ENCODE measurements at places on chromosomes 5 and 9.
A peak's percentile ranks its signal among the peaks of the same experiment; 100 is the strongest.

DNA sequence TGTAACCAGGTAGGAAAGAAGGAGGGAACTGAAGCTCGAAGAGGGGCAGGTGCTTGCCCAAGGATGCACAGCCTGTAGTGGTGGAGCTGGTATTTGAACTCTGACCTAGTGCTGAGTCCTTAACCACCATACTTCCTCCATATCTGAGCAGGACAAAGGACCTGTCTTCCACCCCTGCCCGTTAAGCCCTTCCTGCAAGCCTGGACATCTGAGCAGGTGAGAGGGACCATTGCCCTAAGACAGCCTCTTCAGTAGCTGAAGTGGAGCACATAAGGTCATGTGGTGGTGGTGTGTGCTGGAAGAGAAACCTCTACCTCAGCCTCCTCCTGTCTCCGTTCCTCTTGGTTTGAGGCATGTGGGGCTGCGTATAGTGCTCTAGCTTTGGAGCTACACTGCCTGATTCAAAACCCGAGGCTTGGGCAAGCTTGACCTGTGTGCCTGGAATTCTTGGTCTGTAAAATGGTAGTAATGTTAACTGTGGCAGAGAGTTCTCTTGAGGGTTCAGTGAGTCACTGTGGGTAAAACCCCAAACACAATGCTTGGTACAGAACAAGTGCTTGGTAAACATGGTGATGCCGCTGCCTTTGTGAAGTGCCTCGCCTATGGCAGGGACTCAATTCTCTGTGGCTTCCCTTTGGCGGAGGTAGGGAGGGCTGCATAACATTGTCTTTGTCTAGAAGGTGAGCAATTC, 7.4 kb downstream of the GALNT10 start:
- no peak for DNase-seq

DNA sequence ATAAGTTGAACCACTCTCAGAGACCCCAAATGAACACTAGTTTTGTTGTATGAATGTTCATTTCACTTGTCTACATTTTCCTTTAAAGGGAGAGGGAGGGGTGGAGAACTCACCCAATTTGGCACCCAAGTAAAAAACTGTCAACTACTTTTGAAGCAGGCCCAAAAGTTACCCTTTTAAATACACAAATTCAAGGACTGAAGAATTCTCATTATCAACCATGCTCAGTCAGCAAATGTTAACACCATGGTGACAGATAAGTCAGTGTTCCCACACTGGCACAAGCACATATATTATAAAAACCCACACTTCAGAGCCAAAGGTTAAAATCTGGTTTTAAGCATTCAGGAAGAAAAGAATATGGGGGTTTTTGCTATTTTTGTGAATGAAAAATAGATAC, 31.6 kb downstream of the CSNK1A1 start:
- DNase-seq: no peak

GRCh38 chr5:159005062-159005461, 94.7 kb downstream of the EBF1 start:
- DNase-seq: no peak

DNA sequence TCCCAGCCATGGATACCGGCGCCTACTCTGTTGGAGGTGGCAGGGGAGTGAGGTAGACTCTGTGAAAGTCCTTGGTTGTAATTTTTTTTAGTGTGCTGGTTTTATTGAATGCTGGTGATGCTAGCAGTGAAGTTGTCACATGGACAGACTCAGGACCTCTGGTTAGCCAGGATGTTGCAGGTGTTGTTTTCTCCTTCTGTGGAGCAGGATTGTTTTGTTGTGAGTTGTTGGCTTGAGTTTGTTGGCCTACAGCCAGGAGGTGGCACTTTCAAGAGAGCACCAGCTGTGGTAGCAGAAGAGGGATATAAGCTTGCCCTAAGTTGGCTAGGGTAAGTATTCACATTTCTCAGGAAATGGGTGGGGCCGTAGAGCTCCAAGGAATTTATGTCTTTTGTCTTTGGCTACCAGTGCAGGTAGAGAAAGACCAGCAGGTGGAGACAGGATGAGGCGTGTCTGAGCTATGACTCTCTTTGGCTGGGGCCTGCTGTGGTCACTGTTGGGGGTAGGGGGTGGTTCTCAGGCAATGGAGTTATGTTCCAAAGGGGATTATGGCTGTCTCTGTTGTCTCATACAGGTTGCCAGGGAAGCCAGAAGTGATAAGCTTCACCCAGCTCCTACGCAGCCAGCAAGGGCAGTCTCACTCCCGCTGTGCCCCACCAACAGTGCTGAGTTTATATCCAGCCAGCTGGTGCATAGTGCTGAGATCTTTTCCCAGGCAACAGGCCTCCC, 248.7 kb downstream of the TAF11L14 start:
- DNase-seq: no peak

DNA sequence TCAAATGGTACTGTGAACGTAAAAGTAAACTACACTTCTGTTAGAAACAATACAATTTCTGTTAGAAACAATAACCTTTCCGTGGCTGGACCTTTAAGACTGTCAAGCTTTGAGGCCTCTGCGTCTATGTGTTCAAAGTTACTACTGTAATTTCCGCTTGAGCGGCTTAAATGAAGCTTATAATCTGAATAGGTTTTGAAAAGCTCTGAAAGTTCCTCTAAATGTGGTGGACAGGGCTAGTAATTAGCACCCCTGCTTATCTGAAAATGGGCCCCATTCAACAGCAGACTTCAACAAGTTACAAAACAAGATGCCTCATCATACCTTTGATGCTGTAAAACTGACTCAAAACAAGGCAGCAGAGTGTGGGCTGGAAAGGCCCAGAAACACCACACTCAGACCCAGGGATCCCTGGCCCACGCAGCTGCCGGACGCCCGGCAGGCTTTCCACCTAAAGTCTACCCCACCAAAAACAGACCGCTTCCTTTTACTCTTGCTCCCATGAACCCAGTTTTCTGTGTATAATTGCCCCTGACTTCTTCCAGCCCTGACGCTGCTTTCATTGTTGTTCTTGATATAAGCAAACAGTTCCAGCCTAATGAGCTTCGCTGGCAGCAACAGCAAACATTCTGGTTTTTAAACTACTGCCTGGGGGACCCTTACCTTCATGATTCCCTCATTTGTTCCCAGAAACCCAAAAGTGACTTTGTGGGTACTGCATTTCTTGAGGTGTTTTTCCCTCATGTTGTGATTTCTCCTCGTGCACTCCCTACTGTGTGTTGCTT, 66.7 kb downstream of the TLE1 start:
- no peak for DNase-seq

GRCh38 chr9:20255052-20255451, 367.2 kb downstream of the MLLT3 start:
- no peak for DNase-seq

DNA sequence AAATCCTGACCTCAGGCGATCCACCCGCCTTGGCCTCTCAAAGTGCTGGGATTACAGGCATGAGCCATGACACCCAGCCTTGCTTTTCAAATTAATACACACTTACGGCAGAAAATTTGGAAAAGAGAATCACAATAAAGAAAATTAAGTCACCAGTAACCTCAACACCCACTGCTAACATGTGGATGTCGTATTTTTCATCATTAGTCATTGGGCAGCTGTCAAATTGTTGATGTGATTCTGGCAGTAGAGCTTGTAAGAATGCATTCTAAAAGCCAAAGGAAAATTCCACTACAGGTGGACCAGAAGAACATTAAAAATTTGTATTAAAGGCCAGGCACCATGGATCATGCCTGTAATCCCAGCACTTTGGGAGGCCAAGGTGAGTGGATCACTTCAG, 237.3 kb upstream of the TUT7 start:
- DNase-seq: no peak

- DNase-seq: no peak
Measured at GRCh38 chr5:126098330-126099017, 324.7 kb upstream of the GRAMD2B start.

GRCh38 chr9:137224830-137225694, at the start of gene CYSRT1:
TSS of gene CYSRT1 (plus strand) at chr9:137225174. CDS start at chr9:137225622, 448 bp downstream.
- no peak for DNase-seq

DNA sequence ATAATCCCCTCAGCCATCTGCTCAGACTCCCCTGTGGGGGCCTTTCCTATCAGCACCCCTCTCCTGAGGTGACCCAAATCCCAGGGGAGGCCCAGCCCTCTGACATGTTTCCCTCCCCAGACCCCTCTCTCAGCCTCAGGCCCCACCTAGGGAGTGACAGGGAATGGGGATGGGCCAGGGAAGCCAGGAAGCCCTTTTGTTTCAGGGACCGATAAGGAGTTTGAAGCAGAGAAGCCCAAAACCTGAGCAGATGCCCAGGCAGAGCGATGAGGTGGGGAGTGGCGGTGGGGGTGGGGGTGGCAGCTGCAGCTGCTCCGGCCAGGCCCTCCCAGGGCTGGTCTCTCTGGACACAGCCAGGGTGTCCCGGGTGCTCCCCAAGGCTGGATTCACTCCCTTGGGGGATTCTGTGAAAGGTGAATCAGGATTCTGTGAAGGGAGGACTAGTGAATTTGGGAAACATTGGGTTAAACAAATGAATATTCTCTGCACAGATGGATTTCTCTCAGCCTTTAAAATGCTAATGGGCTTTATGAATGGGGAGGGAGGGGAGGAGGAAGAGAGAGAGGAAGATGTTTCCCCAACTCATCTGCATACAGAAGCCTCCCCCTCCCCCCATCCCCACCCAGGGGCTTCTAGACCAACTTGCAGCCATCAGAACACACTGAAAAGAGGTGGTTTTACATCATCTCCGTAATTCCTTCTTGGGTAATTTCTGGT, 17.4 kb downstream of the AKNA start:
- no peak for DNase-seq

GRCh38 chr5:68345171-68345570, 129.6 kb downstream of the PIK3R1 start:
- no peak for DNase-seq

- DNase-seq: no peak
Measured at GRCh38 chr5:167993771-167994170, 297.7 kb upstream of the WWC1 start.

DNA sequence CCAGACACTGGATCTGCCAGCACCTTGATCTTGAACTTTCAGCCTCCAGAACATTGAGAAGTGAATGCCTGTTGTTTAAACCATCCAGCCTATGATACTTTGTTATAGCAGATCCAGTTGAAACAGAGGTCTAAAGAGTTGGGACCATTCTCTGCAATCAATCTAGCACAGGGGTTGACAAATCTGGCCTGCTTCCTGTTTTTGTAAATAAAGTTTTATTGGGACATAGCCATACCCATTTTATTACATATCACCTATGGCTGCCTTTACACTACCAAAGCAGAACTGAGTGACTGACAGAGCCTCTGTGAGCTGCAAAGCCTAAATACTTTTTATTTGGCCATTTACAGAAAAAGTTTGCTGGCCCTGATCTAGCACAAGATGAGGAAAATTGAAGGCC, 62.0 kb downstream of the BARX1 start:
- DNase-seq: no peak

DNA sequence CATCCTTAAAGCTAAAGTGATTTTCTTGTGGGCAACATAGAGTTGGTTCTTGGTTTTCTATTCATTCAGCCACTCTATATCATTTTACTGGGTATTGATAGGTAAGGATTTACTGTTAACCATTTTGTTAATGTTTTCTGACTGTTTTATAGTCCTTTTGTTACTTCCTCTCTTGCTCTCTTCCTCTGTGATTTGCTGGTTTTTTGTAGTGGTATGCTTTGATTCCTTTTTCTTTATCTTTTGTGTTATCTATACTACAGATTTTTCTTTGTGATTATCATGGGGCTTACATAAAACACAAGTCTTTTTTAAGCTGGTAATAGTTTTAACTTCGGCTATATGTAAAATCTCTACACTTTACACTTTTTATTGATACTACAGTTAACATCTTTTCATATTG, 43.3 kb downstream of the CREBRF start:
- DNase-seq: no peak

DNA sequence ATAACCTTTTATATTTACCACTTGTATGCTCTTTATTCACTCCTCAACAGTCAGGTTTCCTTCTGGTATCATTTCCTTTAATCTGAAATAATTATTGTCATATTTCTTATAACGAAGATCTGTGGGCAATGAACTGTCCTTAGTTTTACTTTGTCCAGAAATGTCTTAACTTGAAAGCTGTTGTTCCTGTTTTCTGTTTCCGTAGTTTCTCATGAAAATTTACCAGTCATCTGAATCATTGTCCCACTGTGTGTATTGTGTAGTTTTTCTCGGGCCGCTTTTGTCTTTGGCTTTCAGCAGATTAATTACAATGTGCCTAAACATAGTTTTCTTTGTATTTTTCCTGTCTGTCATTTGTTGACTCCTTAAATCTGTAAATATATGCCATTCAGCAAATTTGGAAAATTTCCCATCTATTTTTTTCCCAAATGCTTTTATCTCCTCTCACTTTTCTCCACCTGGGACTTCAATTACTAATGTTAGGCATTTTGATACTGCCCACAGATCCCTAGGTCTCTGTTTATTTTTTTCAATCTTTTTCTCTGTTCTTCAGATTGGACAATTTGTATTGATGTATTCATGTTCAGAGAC, 74.9 kb downstream of the PDE8B start:
- no peak for DNase-seq

- DNase-seq: no peak
Measured at GRCh38 chr9:4073371-4073770, 226.5 kb downstream of the GLIS3 start.

DNA sequence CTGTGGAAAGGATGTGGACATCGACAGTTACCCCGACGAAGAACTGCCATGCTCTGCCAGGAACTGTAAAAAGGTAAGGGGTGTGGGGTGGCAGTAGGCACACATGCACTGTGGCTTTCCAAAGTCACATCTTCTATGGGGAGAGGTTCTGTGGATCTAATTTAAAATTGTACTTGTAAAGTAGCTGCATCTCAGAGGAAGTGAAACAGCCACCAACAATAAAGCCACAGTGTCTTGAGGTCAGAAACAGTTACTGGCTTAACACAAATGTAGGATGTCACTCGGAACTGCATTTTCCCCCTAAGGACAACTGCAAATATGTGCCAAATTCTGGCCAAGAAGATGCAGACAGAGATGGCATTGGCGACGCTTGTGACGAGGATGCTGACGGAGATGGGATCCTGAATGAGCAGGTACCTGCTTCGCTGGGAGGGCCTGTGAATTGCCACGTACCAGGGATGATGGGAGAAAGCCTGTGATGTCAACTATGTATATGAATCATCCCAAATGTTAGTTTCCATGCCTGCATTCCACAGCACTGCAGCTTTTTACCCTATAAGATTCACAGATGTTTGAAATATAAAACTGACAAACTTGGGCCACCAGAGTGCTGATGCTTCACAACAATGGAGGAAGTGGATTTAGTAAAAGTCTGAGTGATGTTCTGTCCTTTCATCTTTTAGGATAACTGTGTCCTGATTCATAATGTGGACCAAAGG, 35.3 kb downstream of the THBS4 start:
- DNase-seq: peak; percentile 23

GRCh38 chr5:170388818-170389549, at the start of gene KCNMB1:
TSS of gene KCNMB1 (minus strand) at chr5:170389367. CDS start at chr5:170385447, 3,920 bp downstream.
- no peak for DNase-seq

DNA sequence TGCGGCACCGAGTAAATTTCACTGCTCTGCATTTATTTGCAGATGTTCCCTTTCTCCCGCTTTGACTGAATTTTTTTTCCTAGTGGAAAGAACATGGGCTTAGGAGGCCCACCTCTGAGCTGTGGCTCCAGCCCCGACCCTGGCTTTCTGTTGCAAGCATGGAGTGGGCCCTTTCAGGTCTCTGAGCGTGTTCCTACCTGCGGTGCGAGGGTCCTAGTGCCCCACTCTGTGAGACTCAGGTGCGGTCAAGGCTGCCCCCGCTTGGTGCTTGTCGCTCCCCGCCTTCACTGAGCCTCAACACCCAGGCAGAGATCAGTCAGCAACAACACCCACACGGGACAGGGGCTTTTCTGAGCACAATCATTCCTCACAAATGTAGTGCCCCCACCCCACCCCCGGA, 32.0 kb downstream of the SLC6A3 start:
- no peak for DNase-seq

GRCh38 chr9:72929542-72929941, 23.3 kb downstream of the ALDH1A1 start:
- DNase-seq: no peak
